ENCODE measurements at places on chromosomes 4 and X.

DNA sequence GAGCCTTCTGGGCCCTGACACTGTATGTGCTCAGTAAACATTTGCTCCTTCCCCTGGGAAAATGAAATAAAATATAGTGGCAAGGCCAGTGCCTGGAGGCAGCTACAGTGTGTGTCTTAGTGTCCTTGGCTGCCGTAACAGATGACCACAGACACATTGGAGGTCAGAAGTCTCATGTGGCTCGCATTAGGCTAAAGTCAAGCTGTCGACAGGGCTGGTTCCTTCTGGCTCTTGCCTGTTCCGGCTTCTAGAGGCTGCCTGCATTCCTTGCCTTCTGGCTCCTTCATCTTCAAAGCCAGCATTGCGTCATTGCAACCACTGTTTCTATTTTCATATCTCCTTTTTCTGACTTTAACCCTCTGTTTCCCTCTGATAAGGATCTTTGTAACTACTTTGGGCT lies 83.6 kb upstream of the STX18 start:
- DNase-seq: no peak

DNA sequence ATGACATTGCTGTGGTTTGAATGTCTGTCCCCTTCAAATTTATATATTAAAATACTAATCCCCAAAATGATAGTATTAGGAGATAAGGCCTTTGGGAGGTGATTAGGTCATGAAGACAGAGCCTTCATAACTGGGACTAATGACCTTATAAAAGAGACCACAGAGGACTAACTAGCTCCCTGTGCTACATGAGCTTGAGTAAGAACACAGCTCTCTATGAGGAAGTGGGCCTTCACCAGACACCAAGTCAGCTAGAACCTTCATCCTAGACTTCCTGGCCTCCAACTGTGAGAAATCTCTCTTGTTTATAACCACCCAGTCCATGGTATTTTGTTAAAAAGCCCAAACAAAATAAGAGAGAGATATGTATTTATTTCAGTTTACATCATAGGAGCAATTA lies 242.2 kb upstream of the CTSO start:
- no peak for DNase-seq

DNA sequence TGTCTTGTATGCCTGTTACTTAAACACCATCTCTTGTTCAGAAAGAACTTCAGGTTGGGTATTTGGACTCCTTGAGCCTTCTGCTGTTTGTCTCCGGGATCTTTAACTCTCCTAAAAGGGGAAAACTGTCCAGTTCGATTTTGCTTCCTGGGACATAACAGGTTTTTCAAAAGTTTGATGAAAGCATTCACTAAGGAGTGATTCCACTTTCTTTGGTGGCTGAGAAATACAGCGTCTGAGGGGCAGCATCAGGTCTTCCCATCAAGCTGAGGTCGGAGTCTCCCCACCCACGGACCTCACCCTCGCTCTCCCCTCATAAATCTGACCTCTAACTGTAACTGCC lies 1.4 kb downstream of the AFAP1 start:
- no peak for DNase-seq

- DNase-seq: no peak
Observed at GRCh38 chr4:186400676-186401075, 134.7 kb downstream of the F11 start.

- DNase-seq: no peak
Observed at GRCh38 chrX:121569609-121570008, 522.2 kb downstream of the GLUD2 start.

DNA sequence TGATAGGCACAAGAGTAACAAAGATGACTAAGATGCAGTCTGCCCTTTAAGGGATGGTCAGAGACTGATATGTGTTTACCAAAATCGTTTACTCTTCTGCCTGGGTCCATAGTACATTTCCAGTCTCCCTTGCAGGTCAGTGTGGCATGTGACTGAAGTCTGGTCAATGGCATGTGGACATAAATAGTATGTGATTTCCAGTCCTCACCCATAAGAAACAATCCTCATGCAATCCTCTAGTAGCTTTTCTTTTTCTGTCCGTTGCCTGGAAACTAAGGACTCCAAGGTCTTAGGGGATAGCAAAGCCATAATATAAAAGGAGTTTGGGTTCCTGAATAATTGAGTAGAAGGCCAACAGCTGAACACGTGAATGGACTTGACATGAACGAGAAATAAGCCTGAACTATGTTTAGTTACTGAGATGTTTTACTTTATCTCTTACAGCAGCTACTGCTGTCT lies 1.1 kb downstream of the SLC9B2 start:
- no peak for DNase-seq

GRCh38 chr4:48017108-48017571 lies 568 bp downstream of the NIPAL1 start:
- peak; percentile 72 for DNase-seq

DNA sequence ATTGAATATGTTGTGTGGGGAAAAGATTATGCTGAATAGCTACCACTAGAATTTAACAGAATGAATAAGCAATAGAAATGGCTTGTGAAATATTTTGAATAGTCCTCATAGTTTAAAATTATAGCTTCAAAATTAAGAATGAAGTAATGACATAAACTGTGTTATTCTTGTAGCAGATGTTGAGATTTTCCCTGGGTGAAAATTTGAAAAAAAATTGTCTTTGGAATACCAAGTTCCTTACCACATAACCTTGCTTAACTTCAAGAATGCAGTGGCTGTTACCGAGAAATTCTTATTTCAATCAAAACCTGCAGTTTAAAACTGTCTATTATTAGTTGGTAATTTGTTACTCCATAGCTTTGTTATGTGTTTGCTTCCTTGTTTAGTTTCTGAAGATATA lies 1268.6 kb downstream of the RAPGEF2 start:
- DNase-seq: no peak

- no peak for DNase-seq
Observed at GRCh38 chr4:155900381-155900780, 3.1 kb upstream of the TDO2 start.

GRCh38 chrX:1246816-1247215 lies 21.8 kb upstream of the CSF2RA start:
- peak; percentile 89 for DNase-seq

- DNase-seq: no peak
Observed at GRCh38 chrX:13265111-13265510, 54.7 kb downstream of the ATXN3L start.

DNA sequence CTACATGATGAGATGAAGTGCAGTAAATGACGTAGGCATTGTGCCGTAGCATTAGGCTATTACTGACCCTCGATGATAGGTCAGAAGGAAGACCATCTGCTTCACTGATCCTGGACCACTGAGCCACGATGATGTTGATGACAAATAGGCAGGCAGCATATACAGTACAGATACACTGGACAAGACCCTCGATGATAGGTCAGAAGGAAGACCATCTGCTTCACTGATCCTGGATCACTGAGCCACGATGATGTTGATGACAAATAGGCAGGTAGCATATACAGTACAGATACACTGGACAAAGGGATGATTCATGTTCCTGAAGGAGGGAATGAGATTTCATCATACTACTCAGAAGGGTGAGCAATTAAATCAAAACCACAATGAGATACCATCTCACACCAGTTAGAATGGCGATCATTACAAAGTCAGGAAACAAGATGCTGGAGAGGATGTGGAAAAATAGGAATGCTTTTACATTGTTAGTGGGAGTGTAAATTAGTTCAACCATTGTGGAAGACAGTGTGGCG lies 50.9 kb downstream of the BEND4 start:
- no peak for DNase-seq

GRCh38 chrX:21675931-21676330 lies 17.8 kb upstream of the KLHL34 start:
- no peak for DNase-seq

DNA sequence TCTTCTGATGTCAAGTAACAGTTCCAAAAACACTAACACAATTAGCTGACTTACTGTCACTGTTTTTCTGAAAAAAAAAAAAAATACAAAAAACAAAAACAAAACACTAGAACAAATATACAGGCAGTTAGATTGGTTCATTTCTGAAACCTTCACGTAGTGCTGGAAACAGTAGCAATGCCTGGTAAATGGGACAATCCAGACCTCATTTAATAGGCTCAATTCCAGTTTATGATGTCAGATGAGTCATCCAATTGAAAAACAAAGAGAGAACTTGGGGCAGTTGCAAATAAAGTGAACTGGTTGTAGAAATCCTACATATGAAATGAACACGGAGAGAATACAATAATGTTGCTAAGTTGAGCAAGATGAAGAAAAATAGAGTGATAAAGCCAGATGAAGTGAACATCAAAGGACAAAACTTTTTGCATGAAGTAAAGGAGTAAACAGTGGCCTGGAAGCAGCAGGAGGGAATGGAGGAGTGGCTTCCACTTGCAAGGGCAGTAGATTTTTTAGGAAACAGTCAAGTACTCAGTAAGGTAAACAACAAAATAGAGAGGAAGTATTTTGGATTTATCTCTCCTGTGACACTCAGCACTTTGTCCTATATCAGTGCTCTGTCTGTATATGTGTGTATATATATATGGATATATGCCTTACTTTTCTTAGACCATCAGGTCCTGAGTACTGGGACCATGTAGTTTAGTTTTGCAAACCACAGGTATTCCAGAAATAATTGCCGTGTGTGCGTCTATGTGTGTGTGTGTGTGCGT lies 39.3 kb upstream of the MAGEA10 start:
- no peak for DNase-seq

GRCh38 chr4:142155347-142155746 lies 519.0 kb downstream of the IL15 start:
- DNase-seq: no peak

DNA sequence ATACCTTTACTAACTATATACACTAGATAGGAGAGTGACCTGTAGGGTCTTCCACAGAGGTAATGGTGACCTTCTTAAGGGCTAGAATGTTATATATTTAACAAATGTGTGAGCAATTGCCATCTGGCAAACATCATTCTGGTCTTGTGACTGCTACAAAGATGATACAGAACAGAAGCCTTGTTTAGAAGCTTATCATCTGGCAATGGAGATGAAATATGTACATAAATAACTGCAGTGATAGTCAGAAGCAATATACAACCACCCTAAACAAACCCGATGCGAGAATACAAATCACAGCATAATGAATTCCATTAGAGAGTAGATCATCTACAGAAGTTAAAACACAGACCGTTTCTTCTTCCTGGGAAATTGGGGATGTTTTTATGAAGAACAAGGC lies 952.7 kb upstream of the SLIT2 start:
- DNase-seq: no peak

DNA sequence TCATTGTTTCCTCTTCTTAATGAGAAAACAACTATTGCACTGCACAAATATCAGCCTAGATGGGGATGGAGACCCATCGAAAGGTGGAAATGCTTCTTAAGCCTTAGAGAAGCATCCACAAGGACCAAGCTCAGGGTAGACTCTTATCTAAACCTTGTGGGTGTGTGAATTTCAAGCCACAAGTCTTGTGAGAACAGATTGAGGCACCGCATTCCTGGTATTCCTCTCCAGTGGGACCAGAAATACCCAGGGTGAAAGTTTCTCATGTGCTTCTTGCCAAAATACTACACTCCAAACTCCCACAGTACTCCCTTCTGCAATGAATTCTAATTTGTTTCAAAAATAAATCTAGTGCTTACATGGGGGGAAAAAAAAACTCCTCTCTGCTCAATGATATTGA lies 375.6 kb downstream of the PDGFC start:
- DNase-seq: no peak

GRCh38 chr4:81358154-81358553 lies 113.6 kb downstream of the RASGEF1B start:
- DNase-seq: no peak

- DNase-seq: no peak
Observed at GRCh38 chr4:181365671-181366070, 877.5 kb upstream of the TENM3 start.

GRCh38 chr4:128916832-128917231 lies 107.3 kb downstream of the JADE1 start:
- DNase-seq: no peak

- DNase-seq: peak; percentile 42
Observed at GRCh38 chr4:8740666-8741395, 130.8 kb downstream of the HMX1 start.

DNA sequence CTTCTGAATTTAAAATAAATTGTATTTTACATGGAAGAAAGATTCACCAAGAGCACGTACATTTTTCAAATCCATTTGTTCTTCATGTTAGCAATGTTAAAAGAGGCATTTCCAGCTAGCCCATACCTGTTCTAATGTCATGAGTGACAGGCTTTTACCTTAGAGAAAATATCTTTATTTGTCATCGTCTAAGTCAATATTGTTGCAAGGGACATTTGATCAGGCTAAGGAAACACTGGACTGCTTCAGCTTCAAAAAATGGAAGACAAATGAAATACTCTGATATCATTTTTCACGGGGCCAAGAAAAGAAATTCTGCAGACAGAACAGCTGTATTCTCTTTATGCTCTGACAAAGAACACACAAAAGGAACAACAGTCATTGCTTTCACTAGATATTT lies 207.7 kb downstream of the RCHY1 start:
- DNase-seq: no peak

GRCh38 chrX:40086569-40087335 lies 11.0 kb downstream of the BCOR start:
- DNase-seq: peak; percentile 66

- DNase-seq: no peak
Observed at GRCh38 chr4:23232987-23233386, 540.2 kb downstream of the GBA3 start.

- DNase-seq: no peak
Observed at GRCh38 chr4:78940752-78941151, 1.5 kb upstream of the PAQR3 start.

- DNase-seq: no peak
Observed at GRCh38 chr4:184666670-184667069, 17.1 kb downstream of the PRIMPOL start.

- DNase-seq: no peak
Observed at GRCh38 chrX:153445106-153445855, 575 bp downstream of the TREX2 start.

DNA sequence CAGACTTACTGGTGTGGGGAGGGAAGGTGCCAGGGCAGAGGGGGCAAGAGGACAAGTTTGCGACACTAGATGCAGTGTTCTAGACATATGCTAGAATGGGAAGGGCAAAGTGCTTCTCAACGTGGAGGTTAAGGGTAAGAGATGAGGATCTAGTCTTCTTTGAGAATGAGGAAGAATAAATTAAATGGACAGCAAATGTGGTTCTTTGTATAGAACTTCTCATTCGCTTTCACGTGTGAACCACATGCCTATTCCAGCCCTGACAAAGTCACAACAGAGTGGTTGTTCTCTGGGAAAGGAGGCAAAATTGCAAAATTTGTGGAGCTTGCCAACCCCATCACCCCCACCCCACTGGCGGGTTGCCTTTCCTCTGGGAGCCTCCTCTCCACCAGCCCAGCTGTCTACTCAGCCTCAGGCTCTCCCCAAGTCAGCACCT lies 1.5 kb upstream of the ANXA5 start:
- no peak for DNase-seq
